ENCODE measurements at places on chromosomes 7 and 10. TPM values are rescaled to one million over a fixed set of nuclear protein-coding genes. Genes with fewer than 3 reads are reported as not detected.

GRCh38 chr10:8691498-8692017 is 637.1 kb downstream of the GATA3 start:
- no peak for DNase-seq

Gene VSTM4
- polyA plus RNA-seq = 7.4 TPM

Gene GDF2
- polyA plus RNA-seq = not detected

DNA sequence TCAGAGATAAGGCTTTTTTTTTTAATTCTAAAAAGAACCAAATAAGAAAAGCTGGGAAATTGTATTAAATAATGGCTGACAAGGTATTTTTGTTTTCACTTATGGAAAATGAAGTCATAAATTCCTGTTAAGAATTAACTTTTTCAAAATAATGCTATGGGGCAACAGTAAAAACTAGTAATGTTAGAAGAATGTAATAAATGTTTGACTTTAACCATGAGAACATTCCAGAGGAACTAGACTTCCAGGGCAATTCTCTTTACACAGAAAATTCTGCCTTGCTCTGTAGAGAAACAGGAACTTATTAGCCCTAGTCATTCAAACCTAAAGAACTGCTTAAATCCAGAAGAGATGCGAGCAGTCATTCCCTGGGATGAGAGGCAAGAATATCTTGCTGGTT is 571.1 kb downstream of the IPMK start:
- no peak for DNase-seq

Gene CALHM3
- not detected for polyA plus RNA-seq

- peak; percentile 34 for DNase-seq
Measured at GRCh38 chr7:77349141-77349540, 67.0 kb downstream of the GSAP start.

Gene HOXA7
- polyA plus RNA-seq = 23.8 TPM

Gene TMEM225B
- polyA plus RNA-seq = 1.6 TPM

DNA sequence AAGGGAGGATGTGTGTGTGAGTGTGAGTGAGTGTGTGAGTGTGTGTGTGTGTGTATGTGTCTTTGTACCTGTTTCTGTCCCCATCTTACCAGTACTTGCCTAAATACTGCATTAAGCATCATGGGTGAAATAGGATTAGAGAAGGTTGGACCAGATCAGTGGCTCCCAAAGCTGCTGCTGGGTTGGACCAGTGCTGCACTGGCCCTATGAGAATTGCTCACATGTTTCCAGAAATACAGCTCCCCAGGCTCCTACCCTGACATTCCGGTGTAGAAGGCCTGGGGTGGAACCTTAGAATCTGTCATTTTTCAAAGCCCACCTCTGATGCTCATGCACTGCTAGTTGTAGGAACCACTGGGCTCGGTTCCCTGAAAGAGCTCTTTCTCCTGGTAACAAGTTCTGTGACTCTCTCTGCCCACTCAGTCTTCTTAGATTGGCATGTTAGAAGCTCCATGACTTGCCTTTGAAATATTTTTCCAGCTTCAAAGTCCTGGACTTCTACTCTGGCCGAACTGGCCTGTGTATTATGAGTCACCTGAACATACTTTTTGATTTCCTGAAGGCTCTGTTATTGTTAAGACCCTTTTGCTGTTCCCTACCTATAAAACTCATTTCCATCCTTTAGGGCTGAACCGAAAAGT is 224.7 kb downstream of the CUX1 start:
- no peak for DNase-seq

Measured in kidney (tissue), 22 donors.